Non-pigmented ciliary epithelial cell (primary cell): ENCODE measurements at places on chromosomes 16 and 17.

DNA sequence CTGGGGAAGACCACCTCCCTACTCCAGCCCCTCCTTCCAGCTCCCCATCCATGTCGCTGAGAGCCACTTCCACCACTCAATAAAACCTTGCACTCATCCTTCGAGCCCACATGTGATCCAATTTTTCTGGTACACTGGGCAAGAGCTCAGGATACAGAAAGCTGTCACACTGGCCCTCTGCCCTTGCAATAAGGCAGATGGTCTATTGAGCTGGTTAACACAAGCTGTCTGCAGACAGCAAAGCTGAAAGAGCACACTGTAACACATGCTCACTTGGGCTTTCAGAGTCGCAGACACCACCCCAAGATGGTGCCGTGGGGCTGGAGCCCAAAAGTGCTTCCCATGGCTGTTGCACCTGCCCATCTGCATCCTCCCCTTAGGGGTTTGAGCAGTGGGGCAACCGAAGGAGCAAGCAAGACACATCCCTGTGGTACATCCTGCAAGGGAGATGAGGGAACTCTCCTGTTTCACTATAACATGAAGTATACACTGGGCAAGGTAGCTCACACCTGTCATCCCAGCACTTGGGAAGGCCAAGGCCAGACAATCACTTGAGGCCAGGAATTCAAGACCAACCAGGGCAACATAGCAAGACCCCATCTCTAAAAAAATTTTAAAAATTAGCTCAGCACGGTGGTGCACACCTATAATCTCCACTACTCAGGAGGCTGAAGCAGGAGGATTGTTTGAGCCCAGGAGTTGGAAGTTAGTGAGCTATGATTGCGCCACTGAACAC, 52.8 kb upstream of the C17orf78 start:
- no peak for DNase-seq

- no peak for DNase-seq
These were observed 727 bp downstream of the CORO7 start for GRCh38 chr16:4415538-4416199.

DNA sequence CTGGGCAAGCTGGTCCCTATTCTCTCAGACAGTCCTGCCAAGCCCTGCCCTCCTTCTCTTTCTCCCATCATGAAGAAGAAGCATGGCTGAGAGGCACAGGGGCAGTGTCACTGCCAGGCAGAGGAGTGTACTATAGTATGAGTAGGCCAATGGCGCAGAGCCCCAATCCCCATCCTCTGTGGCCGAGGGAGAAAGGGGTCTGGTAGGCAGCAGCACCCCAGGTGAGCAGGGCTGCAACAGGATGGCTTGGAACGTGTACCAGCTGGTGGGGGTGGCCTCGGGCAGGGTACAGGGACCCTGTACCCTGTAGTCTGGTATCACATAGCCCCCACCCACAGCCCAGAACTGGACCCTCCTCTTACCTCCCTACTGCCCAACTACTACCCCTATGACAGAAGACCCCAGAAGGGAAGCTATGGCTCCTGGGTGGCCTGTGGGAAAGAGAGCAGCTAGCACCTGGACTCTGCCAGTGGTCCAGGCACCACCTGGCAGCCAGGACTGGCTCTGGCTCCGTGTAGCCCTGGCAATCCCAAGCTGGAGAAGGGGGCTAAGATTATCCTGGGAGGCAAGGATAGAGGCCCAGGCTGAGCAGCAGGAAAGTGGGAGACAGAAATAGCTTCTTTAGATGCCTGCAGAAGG, 4.4 kb downstream of the SMARCD2 start:
- no peak for DNase-seq

- no peak for DNase-seq
These were observed 618.3 kb downstream of the MAF start for GRCh38 chr16:78982096-78982744.

GRCh38 chr17:307741-308507, 44.7 kb downstream of the RPH3AL start:
- no peak for DNase-seq

DNA sequence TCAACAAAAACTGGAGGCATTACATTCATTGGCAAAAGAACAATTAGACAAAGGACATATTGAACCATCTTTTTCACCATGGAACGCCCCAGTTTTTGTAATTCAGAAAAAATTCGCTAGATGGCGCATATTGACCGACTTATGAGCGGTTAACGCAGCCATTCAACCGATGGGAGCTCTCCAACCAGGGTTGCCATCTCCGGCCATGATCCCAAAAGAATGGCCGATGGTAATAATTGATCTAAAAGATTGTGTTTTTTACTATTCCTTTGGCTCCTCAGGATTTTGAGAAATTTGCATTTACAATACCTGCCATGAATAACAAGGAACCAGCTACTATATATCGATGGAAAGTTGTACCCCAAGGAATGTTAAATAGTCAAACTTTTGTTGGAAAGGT, 21.4 kb downstream of the ALOX15B start:
- DNase-seq = peak; percentile 35

DNA sequence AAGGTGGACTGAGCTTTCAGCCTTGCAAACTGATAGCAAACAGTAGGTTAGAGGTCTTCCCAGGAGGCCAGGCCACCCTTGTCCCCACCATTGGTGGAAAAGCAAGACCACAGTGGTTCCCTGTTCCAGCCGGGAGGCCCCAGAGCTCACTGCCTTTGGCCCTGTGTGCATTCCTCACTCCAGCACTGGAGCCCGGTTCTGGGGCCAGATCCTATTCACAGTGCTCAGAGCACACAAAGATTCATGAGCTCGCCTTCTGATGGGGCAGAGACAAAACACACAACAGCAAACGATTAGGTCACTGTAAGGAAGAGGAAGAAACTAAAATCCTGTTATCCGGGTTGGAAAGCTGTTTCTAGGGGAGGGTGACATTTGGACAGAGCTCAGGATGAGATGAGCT, 5.6 kb upstream of the PGS1 start:
- DNase-seq = no peak

DNA sequence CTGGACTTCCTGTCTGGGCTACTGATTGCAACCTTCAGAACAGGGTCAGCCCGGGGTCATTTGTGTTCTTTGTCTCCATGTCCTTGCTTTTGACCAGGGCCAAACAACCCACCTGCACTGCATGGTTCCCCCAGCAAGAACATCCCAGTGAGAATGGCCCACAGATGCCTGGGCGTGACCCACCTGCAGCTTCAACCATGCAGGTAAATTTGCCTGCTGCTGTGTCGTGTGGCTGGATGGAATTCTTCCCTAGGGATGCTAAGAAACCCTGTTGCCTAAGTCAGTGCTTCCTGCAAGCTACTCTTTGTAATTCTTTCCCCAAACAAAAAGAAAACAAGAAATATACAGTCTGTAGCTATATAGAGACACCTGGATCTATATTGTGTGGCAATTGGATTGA, 12.5 kb downstream of the CDH13 start:
- no peak for DNase-seq

DNA sequence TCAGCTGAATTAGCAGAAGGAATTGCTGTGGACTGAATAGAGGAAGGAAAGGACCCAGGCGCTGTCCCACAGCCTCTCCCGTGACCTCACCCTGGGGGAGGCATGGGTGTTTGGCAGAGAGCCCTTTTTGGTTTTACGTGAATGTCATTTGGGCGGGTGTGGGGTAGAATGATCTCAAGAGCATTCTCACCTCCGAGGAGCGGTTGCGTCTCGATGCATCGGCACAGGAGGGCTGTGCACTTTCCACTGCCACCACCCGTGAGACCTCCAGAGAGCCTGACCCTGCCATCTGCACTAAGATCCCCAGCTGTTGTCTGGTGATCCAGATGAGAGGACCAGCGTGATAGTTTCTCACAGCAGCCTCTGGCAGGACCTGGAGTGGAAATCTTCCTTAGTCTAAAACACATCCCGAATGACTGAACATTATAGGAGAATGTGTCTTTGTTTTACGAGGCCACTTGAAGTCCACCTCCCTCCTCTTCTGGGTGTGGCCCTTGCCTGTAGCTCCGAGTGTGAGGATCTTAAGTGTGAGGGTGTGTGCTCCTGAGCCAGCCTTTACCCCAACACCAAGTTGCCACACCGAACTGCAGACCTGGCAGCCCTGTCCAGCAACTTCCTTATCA, 29.3 kb downstream of the FOXK2 start:
- no peak for DNase-seq

DNA sequence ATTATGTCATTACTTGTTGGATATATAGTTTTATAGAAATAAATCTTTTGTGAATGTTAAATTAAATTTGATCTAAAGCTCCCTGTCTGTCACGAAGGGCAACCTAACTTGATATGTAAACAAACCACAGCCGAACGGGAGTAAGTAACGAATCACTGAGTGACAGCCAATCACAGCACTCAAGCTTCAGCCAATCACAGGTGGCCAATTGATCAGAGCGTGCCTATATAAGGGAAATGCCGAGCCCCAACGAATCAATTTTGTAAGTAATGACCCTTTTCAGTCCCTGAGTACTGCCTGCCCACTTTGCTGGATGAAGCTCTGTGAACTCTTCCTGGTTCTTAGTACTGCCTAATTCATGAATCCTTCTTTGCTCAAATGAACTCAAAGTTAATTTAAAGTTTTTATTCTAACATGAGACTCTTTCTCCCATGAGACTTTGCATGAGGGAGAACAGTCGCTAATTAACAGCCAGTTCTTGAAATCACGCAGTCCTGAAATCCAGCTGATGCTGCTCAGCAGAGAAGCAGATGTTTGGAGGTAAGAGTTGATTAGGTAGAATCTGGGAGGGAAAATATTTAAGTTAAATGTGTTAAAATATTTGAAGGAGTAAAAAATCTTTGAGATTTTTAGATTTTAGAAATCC, 302.2 kb downstream of the CNTNAP4 start:
- DNase-seq = no peak

DNA sequence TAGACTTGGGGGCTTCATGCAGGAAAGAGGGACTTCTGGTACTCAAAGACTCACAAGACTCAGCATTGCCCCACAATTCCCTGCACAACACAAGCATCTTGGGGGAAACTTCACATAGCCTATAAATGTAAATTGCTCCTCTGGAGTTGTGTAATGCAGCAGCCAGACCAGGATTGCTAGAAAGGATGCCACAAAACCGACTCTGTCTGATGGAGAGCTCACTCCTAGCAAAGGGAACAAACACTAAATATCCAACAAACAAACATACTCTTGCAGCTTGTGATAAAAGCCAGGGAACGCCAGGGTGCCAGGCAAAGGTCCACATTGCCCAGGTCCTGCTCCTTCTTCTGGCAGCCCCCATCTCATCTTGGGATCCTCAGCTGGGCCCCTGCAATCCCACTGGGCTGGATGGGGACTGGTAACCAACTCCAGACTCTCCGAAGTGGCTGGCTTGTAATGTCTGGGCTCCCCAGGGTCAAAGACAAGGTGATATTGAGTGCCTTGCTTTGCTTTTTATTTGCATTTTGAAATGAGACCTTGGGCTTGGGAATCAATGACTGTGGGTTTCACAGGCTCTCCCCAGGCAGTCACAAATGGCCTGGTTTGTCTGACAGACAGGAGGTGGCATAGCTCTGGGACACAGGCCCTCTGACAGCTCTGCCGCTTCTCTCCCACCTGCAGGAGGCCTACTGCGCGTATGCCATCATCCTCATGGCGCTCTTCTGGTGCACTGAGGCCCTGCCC, 15.3 kb downstream of the SLC13A2 start:
- no peak for DNase-seq

GRCh38 chr17:2050300-2051060, 4.4 kb upstream of the HIC1 start:
- no peak for DNase-seq

- DNase-seq = no peak
These were observed 86.8 kb downstream of the USP32 start for GRCh38 chr17:60305141-60305540.

DNA sequence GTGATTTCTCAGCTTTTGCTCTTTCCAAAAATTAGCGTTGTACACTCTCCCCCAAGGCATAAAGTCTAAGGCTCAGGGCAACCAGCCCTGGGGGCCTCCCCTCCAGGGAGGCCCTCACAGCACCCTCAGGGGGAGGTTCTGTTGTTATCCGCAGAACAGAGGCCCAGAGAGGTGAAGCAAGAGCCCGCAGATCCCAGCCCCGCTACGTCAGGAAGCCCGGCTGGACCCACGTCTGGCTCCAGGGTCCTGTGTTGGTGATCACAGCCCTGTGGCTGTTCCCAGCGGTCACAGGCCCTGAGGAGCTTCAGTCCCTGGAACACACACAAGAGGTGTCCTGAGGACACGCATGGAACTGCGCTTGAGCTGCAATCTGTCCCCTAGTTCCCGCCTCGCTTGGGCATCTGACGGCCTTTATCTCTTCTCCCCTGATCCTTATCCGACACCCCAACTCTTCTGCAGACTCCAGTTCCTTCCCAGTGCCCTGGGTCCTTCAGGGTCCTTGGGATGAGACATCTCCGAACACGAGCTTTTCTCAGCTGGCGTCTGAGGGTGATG, 1.1 kb upstream of the ZG16B start:
- no peak for DNase-seq

DNA sequence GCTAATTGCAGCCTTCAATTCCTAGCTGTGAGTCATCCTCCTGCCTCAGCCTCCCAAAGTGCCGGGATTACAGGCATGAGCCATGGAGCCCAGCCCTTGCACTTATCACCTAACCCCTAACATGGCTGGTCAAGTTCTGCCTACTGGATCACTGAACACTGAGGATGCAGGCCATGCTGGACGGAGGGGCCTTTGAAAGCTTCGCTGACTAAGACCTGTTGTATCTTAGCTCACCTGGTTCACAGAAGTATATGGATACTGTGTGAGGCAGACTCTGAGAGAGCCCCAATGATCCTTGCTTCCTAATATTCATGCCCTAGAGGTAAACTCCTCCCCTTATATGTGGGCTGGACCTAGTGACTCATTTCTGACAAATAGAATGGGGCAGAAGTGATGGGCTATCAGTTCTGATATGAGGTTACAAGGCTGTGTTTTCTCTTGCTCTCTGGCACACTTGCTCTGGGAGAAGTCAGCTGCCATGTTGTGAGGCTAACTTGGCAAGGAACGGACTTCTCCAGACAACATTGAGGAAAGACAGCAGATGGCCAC, 11.7 kb upstream of the TMIGD1 start:
- no peak for DNase-seq

GRCh38 chr17:39676198-39676819, 8.1 kb downstream of the PNMT start:
- no peak for DNase-seq

- peak; percentile 18 for DNase-seq
These were observed 410.8 kb downstream of the CDH11 start for GRCh38 chr16:64711026-64711425.

- no peak for DNase-seq
These were observed 631 bp downstream of the TBL3 start for GRCh38 chr16:1972490-1972877.

GRCh38 chr17:35041390-35041789, 22.1 kb downstream of the RFFL start:
- no peak for DNase-seq

DNA sequence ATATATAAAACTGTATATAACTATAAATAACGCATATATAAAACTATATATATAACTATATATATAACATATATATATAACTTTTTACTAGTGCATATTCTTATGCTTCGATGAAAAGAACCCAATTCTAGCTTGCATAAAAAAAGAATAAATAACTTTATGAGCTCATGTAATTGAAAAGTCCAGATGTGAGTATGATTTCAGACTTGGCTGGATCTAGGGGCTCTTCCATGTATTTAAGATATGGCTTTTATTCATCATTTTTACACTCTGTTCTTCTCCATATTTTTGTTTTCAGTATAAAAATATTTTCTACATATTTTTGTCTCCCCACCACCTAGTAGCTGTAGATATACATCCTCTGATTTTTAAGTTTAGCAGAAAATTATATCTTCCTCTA, 417.5 kb downstream of the CDH11 start:
- no peak for DNase-seq

GRCh38 chr17:76510831-76511244, 9.6 kb upstream of the RHBDF2 start:
- DNase-seq = no peak
